ENCODE measurements at places on chromosomes 1 and 21. TPM values are rescaled to one million over a fixed set of nuclear protein-coding genes. Genes with fewer than 3 reads are reported as not detected.
A peak's percentile ranks its signal among the peaks of the same experiment; 100 is the strongest.

The LINGO4 gene
- total RNA-seq: not detected

The SIK1 gene
- total RNA-seq: 14.2 TPM

DNA sequence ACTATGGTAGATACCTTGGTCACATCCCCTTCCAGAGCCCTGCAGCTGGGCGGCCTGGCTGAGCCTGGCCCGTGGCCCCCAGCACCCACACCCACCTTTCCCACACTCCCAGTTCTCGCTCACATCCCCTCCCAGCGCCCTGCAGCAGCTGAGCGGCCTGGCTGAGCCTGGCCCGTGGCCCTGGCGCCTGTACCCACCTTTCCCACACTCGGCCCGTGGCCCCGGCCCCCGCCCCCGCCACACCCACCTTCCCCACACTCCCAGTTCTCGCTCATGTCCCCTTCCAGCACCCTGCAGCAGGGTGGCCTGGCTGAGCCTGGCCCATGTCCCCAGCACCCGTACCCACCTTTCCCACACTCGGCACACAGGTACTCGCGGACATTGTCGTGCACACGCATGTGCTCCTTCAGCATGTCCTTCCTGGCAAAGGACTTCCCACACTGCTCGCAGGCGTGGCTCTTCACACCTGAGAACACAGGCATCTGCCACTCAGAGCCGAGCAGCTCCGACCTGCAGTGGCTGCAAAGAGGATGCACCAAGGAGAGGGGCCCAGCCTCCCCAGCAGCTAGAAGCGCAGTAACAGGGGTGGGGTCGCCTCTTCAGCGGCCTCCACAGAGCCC lies 52.5 kb upstream of the RIPK4 start:
- H3K27me3 ChIP-seq: no peaks in the 10 kb centered on the region
- no peak overlapping the region for H3K27ac ChIP-seq
- H3K4me1 ChIP-seq: no peaks in the 10 kb centered on the region
- no peak for DNase-seq

- H3K36me3 ChIP-seq: no peaks in the 10 kb centered on the region
- no peak overlapping the region for H3K4me3 ChIP-seq
- no peak overlapping the region for H3K27ac ChIP-seq
- no peak for DNase-seq
These were observed 730.7 kb upstream of the ADGRL4 start for GRCh38 chr1:79737193-79737592.

DNA sequence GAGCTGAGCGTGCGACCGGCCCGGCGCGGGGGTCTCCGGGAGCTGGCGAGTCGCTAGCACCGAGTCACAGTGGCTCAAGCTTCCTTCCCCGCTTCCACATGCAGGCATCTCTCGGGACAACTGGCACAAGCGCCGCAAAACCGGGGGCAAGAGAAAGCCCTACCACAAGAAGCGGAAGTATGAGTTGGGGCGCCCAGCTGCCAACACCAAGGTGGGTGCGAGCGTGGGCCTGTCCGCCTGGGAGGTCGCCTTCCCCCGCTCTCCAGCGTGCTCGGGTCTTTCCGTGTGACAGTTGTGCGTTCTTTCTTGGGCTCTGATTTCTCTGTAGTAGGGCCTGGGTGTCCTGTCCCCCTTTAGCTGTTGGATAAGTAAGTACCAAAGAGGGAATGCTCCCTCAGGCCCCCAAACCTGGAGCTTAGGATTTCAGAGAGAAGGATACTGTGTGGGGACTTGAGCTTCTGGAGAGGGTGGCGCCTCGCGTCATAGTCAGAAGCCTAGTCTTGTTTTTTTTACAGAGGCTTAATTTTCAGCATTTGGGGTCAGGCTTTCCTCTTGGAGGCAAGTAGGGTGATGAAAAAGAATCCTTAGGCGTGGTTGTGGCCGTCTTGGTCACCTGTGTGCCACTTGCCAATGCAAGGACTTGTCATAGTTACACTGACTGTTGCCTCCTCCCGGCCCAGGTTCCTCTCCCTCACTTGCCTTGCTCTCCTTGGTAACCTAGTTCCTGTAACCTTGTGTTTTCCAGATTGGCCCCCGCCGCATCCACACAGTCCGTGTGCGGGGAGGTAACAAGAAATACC lies 790 bp downstream of the RPS8 start:
- DNase-seq: no peak
- peaks cover 14% of the 10 kb centered on the region for H3K4me1 ChIP-seq
- no peaks in the 10 kb centered on the region for H3K27me3 ChIP-seq
- peak overlapping the region; percentile 84 for H3K27ac ChIP-seq
- H3K4me3 ChIP-seq: peak overlapping the region; percentile 94
- H3K36me3 ChIP-seq: no peaks in the 10 kb centered on the region

- H3K4me1 ChIP-seq: no peaks in the 10 kb centered on the region
- peaks cover 12% of the 10 kb centered on the region for H3K36me3 ChIP-seq
- no peak overlapping the region for H3K4me3 ChIP-seq
- H3K27me3 ChIP-seq: no peaks in the 10 kb centered on the region
- H3K27ac ChIP-seq: no peak overlapping the region
These were observed 93.0 kb upstream of the SLC44A3 start for GRCh38 chr1:94726981-94727685.

DNA sequence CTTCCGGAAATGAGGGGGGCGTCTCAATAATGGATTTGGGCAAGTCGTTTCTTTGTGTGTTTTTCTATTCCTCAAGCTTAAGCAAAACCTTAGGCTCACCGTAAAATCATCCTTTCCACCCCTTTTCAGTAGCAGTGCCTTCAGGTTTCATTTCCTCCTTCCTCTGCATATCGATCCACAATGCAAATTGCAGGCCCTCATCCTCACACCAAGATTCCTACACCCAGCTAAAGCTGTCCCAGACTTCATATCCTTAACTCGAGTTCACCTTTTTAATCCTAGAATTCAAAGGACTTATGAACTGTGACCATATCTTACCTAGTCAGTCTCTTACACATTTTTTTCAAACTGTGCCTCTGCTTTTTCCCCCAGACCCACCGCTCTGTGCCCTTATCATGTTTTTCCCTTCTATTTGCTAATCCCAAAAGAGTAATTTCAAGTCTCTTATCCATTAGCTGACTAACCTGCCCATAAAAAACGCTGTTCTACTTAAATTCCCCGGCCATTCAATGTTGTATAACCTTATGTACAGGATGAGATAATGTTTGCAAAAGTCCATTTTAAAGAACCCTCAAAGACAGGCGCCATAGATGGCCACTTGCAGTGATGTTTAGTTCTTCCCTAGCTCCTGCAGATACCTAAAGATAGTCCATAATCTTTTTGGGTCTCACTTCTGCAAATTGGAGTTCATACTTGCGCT lies 1.5 kb downstream of the AKIRIN1 start:
- H3K4me3 ChIP-seq: peak overlapping the region; percentile 97
- no peaks in the 10 kb centered on the region for H3K27me3 ChIP-seq
- DNase-seq: no peak
- peak overlapping the region; percentile 18 for H3K27ac ChIP-seq
- peaks cover 18% of the 10 kb centered on the region for H3K4me1 ChIP-seq

Measured in glutamatergic neuron (in vitro differentiated cells).